ENCODE measurements at places on chromosomes 13 and 19.

DNA sequence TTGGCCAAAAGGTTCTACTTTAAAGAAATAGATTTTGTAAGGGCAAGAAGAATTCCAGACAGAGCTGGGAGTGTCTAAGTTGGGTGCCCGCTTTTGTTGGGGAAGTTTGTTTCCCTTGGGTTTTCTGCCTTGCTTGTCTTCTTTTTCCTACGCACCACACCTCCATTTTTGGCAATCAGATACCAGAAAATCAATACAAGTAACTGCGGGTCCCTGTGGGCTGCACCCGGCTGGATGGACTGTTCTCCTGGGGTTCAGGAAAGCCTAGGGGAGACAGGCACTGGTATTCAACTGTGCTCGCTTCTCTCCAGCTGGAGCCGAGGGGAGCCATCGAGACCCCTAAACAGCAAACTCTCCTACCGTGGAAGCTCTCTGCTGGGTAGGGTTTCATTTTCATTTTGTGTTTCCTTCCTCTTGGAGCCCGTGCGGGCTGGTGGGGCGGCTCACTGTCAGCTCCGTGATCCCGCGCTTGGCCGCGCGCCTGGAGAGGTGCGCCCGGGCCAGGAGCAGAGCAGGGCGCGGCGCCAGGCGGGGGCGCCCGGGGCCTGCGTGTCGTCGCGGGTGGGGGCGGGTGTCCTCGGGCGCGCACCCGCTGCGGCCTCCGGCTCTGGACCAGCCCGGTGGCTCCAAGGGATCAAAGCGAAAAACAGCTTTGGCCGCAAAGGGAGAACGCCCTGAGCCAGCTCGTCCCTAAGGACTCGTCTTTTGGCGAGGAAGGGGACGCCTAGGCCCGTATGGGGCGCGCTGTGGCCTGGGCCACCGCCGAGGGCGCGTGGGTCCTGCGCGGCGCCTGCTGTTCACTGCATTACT is 347.2 kb downstream of the ZNF536 start:
- peak; percentile 29 for DNase-seq

DNA sequence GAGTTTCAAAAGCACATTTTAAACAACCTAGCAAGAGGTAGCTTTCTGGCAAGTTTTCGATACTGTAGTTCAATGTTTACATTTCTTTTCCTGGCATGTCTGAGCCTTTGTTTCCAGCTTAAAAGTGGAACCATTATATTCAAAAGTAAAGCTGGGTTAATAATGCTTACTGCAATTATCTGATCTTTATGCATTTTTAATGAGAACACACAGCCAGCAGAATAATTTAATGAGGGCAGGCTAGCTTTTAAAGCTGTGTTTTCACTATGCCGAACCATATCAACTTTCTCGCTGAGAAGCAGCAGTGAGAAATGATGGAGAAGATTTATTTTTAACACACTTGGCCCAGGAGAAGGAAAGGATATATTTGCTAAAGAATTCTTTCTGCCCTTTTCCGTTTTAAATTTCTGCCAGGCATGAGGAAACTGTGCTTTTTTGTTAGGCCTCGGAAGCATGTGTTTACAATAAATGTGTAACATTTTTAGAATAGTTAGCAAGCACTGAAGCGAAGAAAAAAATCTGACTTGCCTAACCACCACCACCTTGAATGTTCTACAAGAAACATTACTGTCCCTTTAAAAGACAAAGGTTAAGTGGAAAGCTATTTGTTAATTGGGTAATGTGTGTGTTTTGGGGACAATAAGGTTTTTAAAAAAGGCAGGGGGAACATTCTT is 1.0 kb downstream of the MBNL2 start:
- peak; percentile 53 for DNase-seq

- no peak for DNase-seq
These were observed 1203.3 kb downstream of the UQCRFS1 start for GRCh38 chr19:28009696-28010095.

DNA sequence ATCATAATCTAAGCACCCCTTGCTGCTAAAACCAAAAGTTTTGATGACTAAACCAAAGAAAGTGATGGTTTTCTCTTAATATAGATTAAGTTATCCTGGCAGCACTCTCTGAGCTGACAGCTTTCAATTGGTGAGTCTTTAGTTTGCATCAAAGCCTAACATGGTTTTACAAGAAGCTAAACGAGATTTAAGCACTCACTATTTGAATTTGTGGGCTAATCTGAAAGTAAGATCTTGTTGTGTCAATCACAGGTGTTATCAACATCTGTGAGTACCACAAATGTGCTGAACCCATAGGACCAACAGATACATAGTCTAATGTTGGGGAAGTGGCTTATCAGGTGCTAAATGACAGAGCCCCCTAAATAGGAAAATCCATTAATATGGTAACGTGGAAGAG is 223.9 kb downstream of the LHFPL6 start:
- DNase-seq: no peak

- peak; percentile 81 for DNase-seq
These were observed 33.9 kb upstream of the FAM216B start for GRCh38 chr13:42747399-42747873.

All from fibroblast of skin of left quadriceps (primary cell).